EL (cell line): ENCODE measurements at places on chromosomes 2 and 18.

DNA sequence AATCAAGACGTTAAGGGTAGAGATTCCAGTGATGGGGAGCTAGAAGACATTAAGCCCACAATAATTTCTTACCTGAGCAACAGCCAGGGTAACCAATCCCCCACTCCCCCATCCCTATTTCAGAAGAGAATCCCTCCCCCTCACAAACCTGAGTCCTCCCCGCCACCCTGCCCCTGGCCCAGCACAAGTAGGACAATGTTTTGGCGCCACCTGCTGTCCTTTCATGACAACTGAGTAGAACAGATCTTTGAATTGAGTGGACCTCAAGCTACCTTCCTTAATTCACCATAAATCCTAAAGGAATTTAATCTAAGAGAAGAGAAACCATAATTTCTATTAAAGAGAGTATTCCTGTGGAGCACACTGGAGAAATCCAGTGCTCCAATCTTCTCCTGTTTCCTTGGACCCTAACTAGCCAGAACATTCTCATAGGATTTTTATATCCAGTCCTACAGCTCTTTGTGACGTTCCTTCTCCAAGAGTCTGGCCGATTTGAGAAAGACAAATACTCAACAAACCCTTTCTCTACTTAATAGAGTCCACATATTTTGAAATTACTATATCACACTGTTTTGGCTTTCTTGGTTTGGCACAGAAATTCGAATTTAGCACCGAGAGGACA lies 41.1 kb downstream of the NHEJ1 start:
- peak; percentile 52 for DNase-seq

DNA sequence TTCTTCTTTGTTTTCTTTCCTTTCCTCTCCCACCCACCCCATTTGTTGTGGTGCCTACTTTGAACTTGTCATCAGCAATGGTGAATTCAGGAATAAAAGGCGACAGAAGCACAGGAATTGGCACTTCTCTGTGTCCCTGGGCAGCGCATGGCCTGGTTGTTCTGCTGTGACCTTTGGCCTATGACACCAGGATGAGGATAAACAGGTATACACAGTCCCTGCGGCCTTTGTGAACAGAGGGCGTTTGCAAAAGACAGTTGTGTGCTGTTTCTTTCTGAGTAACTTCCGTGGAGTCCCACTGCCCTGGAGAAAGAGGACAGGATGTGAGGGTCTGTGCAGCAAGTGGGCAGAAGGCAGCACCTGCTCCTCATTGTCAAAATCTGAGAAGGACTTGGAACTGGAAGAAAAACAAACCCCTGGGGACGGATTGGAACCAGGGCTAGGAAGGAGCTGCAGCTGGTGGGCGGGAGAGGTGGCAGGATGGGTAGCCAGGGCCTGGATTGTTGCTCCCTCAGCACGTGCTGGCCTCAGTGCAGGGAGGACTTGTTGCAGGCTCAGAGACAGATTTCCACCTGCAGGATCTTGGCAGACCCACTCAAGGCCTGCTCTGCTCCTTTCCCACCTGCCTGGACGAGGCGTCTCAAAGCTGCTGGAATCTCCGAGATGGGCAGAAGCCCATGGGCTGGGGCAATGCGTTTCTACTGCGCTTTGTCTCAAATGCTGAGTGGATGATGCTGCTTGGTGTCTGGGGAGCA lies 159.5 kb downstream of the ACKR3 start:
- no peak for DNase-seq

DNA sequence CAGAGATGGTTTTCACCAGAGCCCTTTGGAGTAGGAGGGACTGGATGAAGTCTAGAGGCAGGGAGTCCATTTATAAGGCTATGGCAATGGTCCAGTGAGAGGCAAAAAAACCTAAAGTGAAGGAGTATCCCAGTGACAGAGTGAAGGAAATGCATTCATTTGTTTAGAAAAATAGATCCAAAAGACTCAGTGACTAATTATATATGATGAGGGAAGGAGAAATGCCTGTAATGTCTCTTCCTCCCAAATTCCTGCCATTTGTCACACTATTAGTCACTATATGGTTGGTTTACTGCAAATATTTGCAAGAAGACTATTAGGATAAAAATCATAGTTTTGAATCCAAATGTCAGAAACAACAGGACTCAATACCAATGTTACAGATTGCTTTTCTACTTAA lies 104.2 kb downstream of the ZNF521 start:
- DNase-seq: peak; percentile 85

DNA sequence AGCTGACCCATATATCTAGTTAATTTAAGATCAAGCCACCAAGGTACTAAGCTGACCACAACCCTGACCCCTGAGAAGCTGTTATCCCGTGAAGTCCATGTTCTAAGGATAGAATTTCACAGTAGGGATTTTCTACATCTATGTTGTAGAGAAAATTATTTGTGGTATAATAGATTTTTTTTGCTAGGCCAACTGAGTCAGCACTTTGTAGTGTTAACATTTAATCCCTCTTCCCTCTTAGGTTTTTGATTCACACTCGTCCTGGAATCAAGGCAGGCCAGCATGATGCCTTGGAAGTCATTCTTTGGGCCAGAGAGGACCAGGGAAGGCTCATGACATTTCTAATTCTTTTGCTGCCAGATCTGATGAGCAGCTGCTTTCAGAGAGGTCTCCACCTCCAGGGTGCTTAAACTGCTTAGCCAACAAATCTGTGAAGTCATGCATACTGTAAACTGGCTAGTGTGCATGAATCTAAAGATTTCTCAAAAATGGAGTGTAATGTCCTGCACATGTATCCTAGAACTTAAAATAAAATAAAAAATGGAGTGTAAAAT lies 102.5 kb downstream of the RBM43 start:
- DNase-seq: no peak

GRCh38 chr18:45365835-45366234 lies 249.4 kb upstream of the SLC14A2 start:
- DNase-seq: no peak

GRCh38 chr2:129379411-129379810 lies 600.1 kb upstream of the RAB6C start:
- no peak for DNase-seq

- DNase-seq: no peak
Measured at GRCh38 chr2:126889071-126889470, 9.6 kb upstream of the TEX51 start.

DNA sequence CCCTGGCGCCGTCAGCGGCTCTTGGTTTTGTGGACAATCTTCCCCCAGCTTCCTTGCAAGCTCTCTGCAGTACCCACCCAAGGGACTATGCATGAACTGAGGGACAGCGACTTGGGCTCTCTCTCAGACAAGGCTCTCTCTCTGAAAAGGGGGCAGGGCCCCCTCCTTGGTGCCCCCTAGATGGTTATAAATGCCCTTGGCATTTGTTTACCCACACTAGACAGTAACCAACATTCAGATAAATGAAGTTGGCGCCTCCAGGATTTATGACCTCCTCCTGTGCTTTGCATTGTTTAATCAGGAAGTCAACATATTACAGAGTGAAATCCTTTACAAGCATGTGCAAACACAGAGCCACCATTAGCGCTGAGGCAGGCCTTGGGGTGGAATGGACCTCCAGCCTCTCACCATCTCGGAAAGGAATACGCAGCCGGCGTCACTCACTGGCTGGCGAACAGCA lies 547.4 kb upstream of the ID2 start:
- no peak for DNase-seq

- DNase-seq: no peak
Measured at GRCh38 chr2:241179899-241180298, 8.6 kb upstream of the ANO7 start.

DNA sequence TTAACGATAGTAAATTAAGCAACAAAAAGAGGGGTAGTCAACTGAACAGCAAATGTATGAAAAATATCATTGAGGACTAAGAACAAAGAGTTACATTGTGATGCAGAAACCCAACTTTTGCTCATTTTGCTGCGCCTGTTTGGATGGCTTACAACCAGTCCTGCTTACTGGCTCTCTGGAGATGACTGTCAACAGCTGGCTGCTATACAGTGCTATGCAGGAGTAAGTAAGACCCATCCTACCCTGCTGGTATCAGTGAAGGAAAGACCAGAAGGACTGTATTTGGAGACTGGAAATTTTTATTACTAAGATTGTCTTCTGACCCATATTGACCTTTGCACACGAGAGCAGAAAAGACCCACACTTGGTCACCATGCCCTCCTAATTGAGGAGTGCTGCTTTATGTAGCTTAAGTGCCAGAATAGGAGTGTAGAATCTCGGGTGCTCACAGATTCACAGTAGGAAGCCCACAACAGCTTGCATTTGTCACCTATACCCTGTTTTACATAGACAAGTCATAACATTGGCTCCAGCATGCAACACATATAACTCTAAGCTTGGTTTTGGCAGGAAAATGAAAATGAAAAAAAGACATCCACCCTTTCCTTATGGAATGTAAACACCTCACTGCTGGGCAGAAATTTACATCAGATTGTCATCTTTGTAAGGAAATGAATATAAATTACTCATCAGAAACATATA lies 1915.0 kb upstream of the CELF4 start:
- no peak for DNase-seq

DNA sequence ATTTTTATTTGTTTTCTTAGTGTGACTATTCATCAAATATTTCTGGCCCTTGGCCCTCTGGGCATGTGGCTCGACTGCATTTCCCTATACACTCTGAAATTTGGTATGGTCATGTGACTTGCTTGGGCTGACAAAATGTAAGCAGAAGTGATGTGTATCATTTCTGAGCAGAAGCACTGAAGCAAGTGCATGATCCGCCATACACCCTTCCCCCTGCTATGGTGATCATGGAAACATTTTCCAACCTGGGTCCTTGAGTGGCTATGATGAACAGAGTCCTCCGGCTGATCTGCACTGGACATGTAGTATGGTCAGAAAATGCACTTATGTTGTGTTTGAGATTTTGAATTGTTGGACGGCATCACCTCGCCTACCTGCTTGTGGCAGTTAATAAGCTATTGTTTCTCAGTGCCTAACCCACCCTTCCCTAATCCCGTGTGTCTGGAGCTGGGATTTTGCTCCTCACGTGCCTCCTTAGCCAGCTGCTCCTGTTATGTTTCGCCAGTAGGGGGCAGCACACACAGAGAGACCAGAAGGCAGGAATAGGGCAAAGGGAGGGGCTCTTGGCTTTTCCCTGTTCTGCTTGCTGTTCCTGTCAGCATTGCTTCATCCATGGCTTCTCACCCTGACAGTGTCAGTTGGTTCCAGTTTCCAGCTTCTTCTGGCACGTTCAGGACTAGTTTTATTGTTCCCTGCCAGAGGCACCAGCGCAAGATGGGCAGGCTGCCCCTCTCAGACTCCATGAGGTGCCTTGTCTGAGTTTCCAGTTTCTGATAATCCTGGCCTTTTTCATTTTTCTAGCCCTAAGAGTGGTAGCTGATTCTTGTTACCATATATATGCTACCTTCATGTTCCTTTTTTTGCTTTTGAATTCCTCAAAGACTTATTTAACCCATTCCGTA lies 207.4 kb downstream of the ARL6IP6 start:
- peak; percentile 68 for DNase-seq

DNA sequence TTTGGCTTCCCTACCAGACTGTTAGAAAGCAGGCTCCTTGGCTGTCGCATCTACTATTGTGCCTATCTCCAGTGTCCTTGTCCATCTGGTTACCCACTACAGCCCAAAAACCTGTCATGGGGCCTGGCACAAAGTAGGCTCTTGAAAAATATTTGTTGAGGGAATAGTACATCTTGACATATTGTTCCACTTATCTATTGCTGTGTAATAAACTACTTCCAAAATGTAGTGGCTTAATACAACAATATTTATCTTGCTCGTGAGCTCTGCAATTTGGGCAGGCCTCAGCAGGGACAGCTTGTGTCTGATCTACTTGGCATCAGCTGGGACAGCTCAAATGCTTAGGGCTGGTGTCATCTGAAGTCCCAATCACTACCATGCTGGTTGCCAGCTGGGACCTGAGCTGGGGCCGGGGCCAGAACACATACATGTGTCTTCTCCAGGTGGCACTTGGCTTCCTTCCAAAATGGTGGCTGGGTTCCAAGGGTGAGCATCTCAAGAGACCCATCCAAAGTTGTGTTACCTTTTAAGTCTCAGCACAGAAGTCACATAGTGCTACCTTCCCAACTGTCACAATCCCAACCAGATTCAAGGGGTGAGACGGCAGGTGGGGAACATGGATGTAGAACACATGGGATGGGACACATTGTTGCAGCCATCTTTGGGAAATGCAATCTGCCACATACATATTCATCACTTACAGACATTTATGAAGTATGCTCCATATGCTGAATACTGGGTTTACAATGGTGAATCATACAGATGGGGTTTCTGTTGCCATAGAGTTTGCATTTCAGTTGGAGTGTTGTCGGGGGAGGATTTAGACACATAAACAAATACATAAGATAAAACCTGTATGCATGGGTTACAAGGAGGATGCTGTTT lies 134.2 kb downstream of the FOXI3 start:
- no peak for DNase-seq

DNA sequence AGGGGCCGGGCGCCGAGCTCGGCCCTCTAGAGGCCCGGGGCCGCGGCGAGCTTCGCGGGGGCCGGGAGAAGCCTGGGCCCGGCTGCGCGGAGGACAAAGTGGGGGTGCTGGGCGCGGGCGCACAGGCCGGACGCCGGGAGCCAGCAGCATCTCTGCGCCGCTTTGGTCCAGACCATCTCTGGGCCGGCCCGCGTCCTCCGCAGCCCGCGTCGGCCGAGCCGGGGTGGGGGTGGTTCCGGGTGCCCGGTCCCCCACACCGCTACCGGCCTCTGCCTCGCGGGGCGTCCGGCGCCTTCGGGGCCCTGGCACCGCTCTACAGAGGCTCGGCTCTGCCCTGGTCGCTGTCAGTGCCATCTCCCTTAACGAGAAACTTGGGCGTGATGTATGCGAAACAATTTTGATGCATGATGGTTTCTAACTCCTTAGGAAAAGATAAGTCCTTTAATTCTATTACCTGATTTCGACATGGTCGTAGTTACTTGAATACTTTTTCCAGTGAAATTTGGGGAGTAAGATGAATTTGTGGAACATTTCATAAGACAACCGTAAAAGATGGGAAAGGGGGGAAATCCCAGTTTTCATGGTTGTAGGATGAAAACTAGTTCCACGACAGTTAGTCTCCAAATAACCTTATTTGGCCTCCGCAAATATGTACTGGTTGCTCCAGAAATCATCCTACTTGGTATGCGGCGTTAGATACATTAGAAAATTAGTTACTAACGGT lies 562 bp downstream of the TWSG1 start:
- peak; percentile 21 for DNase-seq
